ENCODE measurements at places on chromosomes 1 and 21.

DNA sequence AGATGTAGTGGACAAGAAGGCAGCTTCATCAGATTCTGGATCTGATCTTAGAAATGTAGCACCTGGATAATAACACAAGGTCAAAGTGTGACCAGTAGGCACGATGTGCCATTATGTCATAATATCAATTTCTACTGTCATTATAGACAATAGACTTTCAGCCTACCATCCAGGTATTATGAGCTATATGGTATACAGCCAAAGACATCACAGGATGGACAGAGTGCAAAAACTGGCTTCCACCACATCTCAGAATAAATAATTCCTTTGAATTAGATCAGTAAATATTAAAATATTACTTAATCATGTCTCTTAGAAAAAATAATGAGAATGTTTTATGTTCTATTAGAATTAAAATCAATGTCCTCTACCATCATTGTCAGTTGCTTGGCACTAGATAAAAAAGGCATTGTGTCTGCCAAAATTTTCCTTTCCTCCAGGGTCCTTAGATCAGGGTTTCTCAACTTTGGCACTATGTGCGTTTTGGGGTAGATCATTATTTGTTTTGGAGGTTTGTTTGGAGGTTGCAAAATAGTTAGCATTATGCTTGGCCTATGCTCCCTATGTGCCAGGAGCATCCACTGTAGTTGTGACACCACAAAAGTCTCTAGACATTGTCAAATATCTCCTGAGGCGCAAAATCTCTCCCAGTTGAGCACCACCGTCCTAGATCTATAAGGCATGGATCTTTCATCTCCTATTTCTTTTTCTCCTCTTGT is 86.7 kb upstream of the NRIP1 start:
- DNase-seq, result no peak

DNA sequence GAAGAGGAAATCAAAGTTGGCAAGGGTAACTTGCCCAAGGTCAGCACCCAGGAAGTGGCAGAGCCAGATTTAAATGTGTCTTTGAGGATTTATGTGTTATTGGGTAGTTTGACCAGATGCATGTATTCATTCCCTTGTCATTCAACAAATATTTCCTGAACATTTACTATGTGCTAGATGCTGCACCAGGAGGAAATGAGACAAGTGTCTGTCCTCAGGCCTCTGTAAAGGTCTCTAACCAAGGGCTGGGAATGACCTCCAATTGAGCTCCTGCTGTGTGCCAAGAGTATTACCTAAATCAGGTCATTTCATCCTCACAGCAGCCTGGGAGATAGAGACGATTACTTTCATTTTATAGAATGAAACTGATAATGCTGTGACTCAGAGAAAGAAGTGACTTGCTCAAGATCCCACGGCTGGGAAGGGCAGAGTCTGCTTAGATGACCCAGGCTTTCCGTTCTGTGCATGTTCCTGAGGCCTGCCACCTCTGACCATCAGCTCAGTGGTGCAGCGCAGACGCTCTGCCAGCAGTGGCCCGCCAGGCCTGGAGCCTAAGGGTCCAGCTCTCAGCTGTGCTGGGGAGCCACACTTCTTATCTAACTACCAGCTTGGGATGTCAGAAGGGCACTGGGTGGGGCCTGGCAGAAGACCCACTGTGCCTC is 3.5 kb upstream of the TTC22 start:
- no peak for DNase-seq

DNA sequence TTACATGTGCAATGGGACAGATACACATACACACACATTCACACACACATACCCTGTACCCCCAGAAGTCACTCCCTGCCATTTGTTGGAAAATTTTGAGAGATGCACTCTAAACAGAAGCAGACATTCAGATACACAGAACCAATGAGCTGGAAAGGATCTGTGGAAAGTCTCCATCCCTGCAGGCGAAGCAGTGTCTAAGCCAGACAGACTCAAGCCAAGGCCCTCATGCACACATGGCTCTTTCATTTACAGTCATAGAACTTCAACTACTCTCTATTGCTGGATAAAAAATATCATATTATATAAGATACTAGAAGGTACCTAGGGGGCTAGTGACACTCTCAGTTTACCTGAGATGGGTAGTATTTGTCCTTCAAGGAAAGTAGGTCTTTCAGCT is 7.3 kb upstream of the SEC16B start:
- no peak for DNase-seq

DNA sequence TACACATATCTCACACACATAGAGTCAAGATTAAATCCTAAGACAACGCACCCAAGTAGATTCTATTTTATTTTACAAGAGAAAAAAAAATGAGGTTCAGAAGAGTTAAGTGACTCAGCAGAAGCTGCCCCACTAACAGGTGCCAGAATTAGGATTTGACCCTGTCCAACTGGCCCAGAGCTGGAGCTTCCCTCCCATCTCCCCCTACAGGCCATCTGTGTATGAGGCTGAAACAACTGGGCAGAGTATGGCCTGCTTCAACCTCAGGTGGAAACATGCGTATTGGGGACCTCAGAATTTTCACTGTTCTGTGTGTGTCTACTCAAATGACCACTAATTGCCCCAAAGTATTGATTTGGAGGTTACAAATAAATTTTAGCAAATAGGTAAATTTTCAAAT is 29.9 kb downstream of the PSMG1 start:
- no peak for DNase-seq

GRCh38 chr1:23896491-23896890 is 16.7 kb downstream of the CNR2 start:
- no peak for DNase-seq

GRCh38 chr1:182029002-182029378 is 32.5 kb downstream of the ZNF648 start:
- no peak for DNase-seq

GRCh38 chr1:110057963-110058518 is 12.4 kb downstream of the ALX3 start:
- DNase-seq, result no peak

DNA sequence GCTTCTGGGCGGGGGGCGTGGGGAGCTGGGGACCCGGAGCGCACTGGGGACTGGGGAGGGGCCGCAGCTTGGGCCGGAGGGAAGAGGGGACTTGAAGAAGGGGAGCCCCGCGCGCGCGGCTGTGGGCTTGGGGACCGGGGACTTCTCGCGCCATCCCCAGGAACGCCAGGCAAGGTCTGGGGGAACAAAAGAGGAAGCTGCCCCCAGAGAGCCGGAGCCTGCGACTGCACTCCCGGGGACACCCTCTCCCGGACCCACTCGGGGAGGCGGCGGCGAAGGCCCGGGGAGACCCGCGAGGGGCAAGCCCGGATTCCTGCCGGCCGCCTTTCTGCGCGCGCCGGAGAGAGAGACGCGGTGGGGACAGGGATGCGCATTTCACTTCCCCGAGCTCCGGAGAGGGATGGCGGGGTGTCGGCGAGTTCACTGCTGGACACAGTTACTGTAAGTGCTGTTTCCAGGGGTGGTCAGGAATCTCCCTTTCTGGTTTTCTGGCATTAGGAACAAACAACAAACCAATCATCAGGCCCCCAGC is 732 bp downstream of the ABCG1 start:
- peak; percentile 70 for DNase-seq

DNA sequence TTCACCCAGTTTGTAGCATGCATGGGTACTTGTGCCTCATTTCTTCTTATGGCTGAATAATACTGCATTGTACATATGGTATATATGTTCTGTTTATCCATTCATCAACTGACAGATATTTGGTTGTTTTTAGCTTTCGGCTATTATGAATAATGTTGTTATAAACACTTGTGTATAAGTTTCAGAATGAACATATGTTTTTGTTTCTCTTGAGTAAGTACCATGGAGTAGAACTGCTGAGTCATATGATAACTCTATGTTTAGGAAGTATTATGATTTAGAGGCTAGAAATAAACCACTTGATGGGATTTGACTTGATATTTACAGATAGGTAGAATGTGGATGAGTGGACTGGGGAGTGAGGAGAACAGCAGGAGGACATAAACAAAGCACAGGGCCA is 48.6 kb downstream of the WNT2B start:
- DNase-seq, result no peak

Measured in NCI-H526 (cell line).